Naive B cell (primary cell): ENCODE measurements at places on chromosomes 7 and 10. TPM values are rescaled to one million over a fixed set of nuclear protein-coding genes. Genes with fewer than 3 reads are reported as not detected.

The CFAP46 gene
- 0.05 TPM for polyA plus RNA-seq

The PNLIPRP1 gene
- polyA plus RNA-seq: not detected

The SFTPD gene
- not detected for polyA plus RNA-seq

The KRIT1 gene
- 20.4 TPM for polyA plus RNA-seq

The NXPH1 gene
- polyA plus RNA-seq: not detected

The HOXA9 gene
- not detected for polyA plus RNA-seq

The CFTR gene
- not detected for polyA plus RNA-seq

The TSPAN14 gene
- 40.1 TPM for polyA plus RNA-seq

The PDE1C gene
- not detected for polyA plus RNA-seq

The MMP21 gene
- polyA plus RNA-seq: not detected

The GIMAP7 gene
- polyA plus RNA-seq: 1.1 TPM
